CD4-positive, alpha-beta T cell treated with Interleukin-15 for 4 hours (primary cell): ENCODE measurements at places on chromosomes 11 and 22.

GRCh38 chr11:129191649-129192048 is 476 bp downstream of the ARHGAP32 start:
- DNase-seq = no peak

GRCh38 chr22:38504731-38505540 is 1.2 kb downstream of the DDX17 start:
- peak; percentile 51 for DNase-seq

- no peak for DNase-seq
Observed at GRCh38 chr11:101916422-101916821, at the start of gene ANGPTL5. Gene ANGPTL5, minus strand, starts transcription at chr11:101916522. Its CDS starts 8,613 bp downstream, at chr11:101907909.

DNA sequence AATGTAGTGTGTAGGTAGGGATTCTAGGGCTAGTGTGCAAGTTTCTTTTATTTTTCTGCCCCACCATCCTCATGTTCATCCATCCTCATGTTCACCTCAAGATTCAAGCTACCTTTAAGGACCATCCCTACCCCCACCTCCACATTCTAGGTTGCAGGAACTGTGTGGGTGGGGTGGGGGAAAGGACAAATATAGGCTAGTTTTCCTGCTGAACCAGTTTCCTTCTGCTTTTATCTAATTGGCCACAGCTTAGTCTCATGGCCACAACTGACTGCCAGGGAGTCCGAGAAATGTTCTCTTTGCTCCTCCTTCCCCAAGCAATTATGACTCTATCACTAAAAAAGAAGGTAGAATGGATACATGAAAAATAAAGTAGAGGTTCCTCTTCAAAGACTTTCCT is 179.0 kb upstream of the LARGE1 start:
- no peak for DNase-seq

GRCh38 chr11:87368151-87368550 is 330.4 kb downstream of the TMEM135 start:
- DNase-seq = no peak

DNA sequence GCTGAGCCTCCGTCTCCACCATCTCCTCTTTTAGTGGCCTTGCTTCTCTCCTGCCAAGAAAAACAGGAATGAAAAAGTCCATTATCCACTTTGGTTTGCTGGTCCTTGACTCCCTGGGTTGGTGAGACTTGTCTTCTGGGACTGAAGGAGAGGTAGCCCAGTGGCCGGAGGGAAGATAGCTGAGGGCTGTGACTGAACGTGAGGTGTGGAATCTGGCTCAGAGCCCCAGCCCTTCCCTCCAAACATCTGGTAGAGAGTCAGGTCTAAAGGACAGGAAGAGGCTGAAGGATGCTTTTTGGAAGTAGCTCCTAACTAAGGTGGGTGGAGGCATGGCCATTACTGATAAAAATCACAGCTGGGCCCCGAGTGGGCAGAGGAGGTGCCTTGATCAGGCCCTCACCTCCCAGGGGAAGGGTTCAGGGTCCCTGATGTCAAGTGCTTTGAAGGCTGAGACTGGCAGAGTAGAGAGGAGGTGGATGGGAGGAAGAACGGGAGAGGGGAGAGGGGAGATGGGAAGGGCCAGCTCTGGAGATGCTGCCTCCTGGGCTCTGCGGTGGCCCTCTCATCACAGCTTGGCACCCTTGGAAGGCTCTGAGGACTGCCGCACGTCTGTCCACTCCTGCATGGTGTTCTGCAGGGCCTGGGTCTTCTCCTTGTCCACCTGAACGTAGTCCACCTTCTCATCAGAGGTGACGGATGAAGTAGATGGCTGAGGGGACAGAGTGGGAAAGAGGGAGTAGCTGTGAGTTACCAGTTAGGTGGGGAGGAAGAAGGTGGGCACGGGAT is 30.2 kb downstream of the USP35 start:
- no peak for DNase-seq

DNA sequence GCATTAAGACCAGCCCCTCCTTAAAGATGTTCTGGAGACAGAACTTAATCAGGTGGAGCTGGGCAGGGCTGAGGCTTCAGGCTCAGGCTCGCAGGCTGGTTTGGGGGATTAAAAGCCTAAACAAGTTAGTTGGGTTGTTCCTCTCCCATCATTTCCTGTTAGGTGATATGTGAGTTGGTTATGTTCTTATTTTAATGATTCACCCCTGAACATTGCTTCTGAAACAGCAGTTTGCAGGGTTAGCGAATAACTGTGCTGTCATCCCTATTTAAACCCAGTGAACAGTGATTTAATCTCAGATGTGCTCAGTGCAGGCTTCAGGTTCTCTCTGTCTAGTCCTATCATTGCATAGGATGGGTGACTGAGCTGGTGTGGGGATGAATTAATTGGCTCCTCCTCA is 47.4 kb upstream of the BIRC3 start:
- no peak for DNase-seq

DNA sequence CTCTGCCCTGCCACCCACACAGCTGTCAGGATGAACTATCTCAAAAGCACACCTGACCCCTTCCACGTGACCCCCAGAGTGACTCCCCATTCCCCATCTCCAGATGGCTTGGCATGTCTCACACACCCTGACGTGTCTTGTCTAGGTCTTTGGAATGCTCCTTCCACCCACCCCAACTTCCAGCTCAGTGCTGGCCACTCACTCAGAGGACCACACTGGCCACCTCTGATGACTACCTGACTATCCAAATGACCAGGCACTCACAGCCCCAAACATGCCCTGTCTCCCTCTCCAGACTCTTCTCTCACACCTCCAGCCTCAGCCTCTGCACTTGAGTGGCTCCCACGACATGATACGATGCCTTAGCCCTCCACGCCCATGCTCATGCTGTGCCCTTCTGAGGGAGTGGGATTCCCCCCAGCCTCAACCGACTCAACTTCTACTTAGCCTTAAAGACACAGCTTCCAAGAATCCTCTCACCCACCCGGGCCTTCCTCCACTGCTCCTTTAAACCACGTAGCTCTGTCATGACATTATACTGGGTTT is 259.4 kb downstream of the BUD13 start:
- DNase-seq = no peak

GRCh38 chr11:63756919-63757761 is 11.4 kb downstream of the ZFTA start:
- no peak for DNase-seq

DNA sequence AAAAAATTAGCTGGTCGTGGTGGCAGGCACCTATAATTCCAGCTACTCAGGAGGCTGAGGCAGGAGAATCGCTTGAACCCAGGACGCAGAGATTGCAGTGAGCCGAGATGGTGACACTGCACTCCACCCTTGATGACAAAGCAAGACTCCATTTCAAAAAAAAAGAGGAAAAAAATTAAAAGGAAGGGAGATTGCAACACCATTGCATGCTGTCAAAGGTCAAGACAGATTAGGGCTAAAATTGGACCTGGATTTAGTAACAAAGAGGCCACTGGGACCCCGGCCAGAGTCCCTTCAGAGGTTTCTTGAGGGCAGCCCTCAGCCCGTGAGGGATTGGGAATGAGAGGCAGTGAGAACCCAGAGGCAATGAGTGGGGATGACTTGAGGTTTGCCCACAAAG is 8.2 kb upstream of the MAFF start:
- no peak for DNase-seq

DNA sequence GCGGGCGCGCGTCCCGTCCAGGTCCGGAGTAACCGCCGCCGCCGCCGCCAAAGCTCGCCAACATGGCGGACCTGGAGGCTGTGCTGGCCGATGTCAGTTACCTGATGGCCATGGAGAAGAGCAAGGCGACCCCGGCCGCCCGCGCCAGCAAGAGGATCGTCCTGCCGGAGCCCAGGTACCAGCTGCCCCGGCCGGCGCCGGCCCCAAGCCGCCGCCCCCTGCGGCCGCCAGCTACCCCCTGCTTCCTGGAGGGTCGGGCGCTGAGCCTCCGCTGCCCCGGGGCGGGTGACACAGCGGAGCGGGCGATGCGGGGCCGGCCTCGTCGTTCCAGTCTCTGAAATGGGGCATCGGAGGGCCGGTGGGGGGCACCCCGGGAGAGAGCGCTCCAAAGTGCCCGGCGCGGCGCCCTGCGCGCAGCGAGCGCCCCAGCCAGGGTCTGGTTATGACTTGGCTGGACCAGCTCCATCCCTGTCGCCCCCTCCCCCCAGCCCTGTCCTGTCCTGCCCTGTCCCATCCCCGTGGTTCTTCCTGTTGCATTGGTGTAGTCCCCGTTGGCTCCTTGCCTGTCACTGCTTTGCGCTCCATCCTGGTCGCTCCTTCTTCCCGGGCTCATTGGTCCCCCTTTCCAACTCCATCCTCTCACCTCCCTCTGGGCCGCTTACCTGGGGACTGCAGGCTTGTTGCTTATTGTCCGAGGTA is 653 bp downstream of the GRK3 start:
- DNase-seq = no peak

GRCh38 chr11:83722392-83723119 is 436.4 kb upstream of the CCDC90B start:
- no peak for DNase-seq

DNA sequence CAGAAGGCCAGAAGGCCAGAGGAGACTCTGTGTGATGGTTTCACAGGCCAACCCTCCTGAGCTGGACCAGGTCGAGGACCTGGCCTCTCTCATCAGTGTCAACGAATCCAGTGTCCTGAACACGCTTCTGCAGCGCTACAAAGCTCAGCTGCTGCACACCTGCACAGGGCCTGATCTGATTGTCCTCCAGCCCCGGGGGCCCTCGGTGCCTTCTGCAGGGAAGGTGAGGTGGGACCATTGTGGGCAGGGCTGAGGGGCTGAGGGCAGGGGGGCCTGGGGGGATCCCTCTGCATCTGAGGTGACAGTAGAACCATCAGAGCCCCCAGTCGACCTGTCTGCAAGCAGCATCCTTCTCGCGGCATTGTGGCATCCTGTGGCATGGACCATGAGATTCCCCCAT is 30.3 kb downstream of the MYO18B start:
- DNase-seq = no peak

GRCh38 chr11:30282289-30282631 is 40.6 kb upstream of the ARL14EP start:
- DNase-seq = peak; percentile 8

GRCh38 chr22:17925431-17925841 is 98.9 kb downstream of the MICAL3 start:
- no peak for DNase-seq

DNA sequence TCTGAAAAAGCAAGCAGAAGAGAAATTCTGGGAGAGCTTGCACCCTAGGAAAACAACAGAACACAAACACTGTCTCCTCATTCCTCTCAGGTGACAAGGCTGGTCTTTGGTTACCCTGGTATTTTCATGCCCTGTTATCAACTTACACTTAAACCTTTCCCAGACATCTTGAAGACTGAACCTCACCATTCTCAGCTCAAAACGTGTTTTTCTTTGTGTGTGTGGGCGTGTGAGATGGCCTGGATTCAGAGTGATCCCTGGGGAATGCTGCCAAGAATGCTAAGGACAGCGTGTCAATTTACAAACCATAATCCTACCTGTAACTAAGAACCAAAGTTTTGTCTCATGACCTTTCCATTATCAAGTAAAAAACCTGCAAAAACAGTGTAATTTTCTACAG is 33.3 kb downstream of the ELF5 start:
- no peak for DNase-seq

GRCh38 chr11:14544611-14545010 is 24.4 kb upstream of the PSMA1 start:
- DNase-seq = peak; percentile 37

- no peak for DNase-seq
Observed at GRCh38 chr11:76160856-76161255, 45.4 kb downstream of the WNT11 start.

DNA sequence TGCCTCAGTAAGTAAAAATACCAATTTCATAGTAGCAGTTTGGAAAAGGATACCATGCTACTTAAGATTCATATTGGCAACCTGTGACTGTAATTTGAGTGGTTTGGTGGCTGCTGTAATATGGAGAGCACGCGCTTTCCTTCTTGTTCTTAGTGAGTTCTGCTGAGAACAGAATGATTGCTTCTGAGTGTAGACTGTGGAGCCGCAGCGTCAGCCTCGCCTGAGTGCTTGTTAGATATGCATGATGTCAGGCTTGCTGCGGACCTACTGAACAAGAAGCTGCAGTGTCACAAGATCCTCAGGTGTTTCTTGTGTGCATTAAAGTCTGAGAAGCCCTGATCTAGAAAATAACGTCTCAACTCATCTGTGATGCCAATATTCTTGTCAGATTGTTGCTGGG is 143.2 kb downstream of the ARHGAP42 start:
- DNase-seq = no peak

DNA sequence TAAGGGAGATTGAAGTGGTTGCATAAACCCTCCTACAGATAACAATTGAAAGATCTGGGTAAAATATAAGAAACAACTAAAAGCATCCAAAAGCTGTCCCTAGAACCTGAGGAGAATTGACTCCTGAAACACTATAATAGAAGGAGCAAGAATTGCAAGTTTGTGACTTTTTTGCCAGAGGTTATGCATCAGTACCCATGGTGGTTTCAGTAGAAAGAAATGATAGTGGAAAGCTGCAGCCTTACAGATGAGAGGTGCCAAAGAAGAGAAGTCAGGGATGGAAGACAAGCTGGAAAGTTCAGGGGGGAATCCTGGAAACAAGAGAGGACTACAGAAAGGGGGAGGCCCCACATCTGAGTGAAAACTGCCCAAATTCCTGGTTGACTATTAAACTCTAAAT is 80.7 kb downstream of the PACS1 start:
- no peak for DNase-seq

DNA sequence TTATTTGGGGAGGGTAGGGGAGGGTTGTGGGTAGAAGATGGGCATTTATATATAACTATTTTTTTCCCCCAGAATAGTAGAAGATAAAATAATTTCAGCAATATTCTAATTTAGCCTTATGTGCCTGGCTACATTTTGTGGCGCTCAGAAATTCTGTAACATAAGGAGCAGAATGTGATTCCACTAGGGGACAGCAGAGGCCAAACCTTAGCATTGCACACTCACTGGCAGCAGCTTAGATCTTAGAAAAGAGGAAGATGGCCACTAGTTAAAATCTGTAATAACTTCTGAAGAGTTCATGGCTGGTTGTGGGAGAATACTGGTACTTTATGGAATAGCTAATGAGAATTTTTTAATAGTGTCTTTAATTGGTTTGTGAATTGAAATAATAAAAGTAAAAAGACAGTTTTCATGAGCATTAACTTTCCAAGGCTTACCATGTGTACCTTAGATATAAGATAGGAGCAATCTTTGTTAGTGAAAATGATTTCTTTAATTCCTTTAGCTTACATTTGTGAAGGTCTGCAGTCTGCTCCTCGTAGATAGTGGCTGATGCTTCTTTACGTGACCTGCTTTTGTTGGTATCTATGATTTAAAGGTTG is 33.1 kb downstream of the DDX10 start:
- peak; percentile 24 for DNase-seq
